ENCODE measurements at places on chromosomes 5 and 9.

DNA sequence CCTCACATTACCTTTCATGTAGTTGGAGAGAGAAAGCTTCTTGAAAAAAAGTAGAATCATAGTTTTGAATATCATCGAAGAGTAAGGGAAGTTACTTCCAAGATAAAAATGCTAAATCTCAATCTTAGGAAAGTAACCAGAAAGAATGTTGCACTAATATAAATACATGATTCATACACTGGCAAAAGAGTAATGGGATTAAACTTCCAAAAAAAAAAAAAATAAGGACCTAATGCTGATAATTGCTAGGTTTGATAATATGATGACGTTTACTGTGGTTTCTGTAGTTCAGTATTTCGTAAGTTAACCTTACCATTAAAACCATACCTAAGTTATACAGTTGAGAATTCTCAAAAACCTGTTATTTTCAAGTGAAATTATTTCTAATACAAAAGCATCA is 573.8 kb upstream of the CDH9 start:
- no peak for DNase-seq

- DNase-seq: no peak
Observed at GRCh38 chr9:28394774-28395173, 821.5 kb upstream of the C9orf72 start.

DNA sequence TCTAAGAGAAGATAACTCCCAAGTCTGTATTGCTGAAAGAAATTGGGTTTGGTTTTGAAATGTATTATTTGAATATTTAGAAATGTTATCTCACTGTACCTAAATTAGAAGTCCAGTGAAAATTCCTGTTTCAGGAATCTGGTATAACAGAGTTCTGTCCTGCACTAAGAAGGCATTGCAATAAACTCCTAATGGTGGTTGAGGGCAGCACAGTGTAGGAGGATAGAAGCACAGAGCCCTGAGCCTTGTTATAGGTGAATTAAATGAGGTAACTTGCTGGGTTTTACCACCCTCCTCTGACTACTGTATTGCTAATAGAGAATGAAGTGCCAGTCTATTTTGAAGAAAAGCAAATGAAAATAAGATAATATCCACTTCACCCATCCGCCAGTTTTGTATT is 143.4 kb downstream of the CD180 start:
- DNase-seq: no peak

GRCh38 chr9:116599342-116599884 is 87.7 kb upstream of the TRIM32 start:
- DNase-seq: no peak

GRCh38 chr5:125396462-125396861 is 650.0 kb upstream of the ZNF608 start:
- no peak for DNase-seq

GRCh38 chr9:130018265-130018664 is 24.7 kb downstream of the FNBP1 start:
- DNase-seq: no peak

- no peak for DNase-seq
Observed at GRCh38 chr5:111252799-111253545, 28.8 kb downstream of the CAMK4 start.

DNA sequence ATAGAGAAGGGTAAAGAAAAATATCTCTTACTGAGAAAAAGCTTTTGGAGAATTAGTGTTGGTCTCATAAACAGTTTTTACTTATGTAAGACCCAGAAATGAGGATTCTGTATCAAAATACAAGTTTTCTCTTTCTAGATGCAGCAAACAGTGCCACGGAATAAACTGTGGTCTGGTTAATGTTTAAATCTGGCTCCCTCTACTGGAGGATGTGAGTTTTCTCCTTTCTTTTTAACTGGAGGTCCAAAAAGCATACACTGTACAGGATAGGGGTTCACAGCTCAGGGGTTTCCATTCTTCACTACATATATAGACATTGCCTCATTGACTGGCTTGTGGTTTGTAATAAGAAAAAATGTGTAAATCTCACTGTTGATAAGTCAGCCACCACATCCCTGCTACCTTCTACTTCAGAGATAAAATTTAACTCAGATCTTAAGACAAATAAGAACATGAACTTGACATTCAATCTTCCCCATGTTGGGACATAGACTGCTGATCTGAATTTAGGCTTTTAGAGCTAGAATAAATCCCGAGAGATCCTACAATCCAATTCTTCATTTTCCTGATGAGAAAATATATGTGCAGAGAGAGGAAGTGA is 98.9 kb downstream of the CFAP95 start:
- peak; percentile 63 for DNase-seq

DNA sequence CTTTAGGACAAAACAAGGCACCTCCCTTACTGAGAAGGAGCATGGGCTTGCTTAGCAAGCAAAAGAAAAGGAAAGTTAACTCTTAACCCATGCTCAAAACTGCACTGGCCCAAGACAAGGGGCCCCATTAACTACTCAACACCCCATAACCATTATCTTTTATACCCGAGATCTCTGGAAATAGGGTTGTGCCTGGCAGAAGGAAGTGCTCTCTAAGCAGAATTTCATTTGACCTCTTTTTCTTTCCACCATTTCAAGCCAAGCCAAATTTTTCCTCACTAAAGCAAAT is 167.2 kb downstream of the RASEF start:
- DNase-seq: no peak

- DNase-seq: no peak
Observed at GRCh38 chr9:21589344-21590056, 107.4 kb upstream of the IFNE start.

All from AG08395 (cell line).